SJSA1 (cell line): ENCODE measurements at places on chromosomes 12 and 14. TPM values are rescaled to one million over a fixed set of nuclear protein-coding genes. Genes with fewer than 3 reads are reported as not detected.

- H3K27ac ChIP-seq: no peak overlapping the region
- no peaks in the 10 kb centered on the region for H3K4me1 ChIP-seq
- no peaks in the 10 kb centered on the region for H3K36me3 ChIP-seq
These were observed 202.6 kb upstream of the LHX5 start for GRCh38 chr12:113674302-113674701.

CLEC4D gene
- total RNA-seq: not detected in 2 replicates

DNA sequence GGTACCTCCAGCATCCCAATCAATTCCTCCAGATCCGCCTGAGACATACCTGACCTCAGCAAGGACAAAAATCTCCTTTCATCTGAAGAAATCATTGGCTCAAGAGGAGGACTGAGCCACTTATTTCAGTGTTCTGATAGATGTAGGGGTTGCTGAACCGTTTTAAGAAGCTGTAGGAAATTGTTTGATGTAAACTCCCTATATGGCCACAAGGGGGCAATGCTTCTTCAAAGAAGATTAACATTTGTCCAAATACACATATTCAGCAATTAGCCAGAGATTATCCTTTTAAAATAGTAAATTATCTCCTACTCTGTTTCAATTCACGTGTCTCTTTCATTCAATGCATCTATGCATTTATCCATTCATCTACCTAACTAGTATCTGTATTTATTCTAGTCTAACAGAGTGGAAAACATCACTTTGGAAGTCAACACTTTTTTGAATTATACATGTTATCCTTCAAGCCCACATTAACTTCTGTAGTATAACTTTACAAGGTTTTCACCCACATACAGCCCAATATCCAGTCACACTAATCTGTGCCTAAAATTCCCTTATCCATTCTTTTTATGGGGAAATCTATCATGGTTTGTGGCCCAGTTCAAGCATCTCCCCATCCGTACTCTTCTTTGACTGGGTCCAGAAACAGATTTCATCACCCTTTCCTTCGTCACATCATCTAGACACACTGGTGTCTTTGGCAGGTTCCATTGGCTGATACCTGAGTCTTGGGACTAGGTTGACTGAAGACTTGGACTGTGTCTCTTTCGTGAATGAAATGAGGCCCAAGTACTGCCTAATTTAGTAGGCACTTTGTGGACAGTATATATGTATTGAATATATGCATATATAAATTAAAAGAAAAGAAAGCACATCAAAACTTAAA, 411.0 kb upstream of the OR4E1 start:
- no peaks in the 10 kb centered on the region for H3K27me3 ChIP-seq
- H3K4me1 ChIP-seq: no peaks in the 10 kb centered on the region
- no peak for DNase-seq
- no peak overlapping the region for H3K27ac ChIP-seq

- H3K4me3 ChIP-seq: no peak overlapping the region
- H3K27ac ChIP-seq: no peak overlapping the region
- no peaks in the 10 kb centered on the region for H3K27me3 ChIP-seq
- peaks cover 33% of the 10 kb centered on the region for H3K36me3 ChIP-seq
- DNase-seq: no peak
These were observed 22.8 kb downstream of the RAB35 start for GRCh38 chr12:120093592-120094355.

- H3K27me3 ChIP-seq: no peaks in the 10 kb centered on the region
- H3K4me1 ChIP-seq: no peaks in the 10 kb centered on the region
- DNase-seq: no peak
- H3K4me3 ChIP-seq: no peak overlapping the region
- peaks cover 27% of the 10 kb centered on the region; the same call in 1 of the 2 replicates for H3K36me3 ChIP-seq
These were observed 17.2 kb upstream of the OAS2 start for GRCh38 chr12:112961074-112961473.

C12orf60 gene
- 0.53 and 1.4 TPM in 2 replicates for total RNA-seq

RPGRIP1 gene
- total RNA-seq: not detected in 2 replicates

TUBA1A gene
- total RNA-seq: 335 and 444 TPM in 2 replicates
